C1 segment of cervical spinal cord (tissue), 14 donors: ENCODE measurements at places on chromosomes 4 and X.
A peak's percentile ranks its signal among the peaks of the same experiment; 100 is the strongest.

GRCh38 chr4:114598191-114599121, at the start of gene UGT8:
Gene UGT8, plus strand, starts transcription at chr4:114598807. Its CDS starts 24,074 bp downstream, at chr4:114622881.
- DNase-seq = peak; percentile 73

DNA sequence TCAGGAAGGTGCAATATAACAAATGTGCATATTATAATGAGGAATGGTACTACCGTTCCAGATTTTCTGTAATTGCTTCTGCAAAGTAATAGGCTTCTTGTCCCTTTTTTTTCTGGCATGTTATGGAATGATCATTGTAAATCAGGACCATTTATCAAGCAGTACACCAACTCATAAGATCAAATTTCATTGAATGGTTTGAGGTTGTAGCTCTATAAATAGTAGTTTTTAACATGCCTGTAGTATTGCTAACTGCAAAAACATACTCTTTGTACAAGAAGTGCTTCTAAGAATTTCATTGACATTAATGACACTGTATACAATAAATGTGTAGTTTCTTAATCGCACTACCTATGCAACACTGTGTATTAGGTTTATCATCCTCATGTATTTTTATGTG, 12.6 kb downstream of the IBSP start:
- DNase-seq = no peak

DNA sequence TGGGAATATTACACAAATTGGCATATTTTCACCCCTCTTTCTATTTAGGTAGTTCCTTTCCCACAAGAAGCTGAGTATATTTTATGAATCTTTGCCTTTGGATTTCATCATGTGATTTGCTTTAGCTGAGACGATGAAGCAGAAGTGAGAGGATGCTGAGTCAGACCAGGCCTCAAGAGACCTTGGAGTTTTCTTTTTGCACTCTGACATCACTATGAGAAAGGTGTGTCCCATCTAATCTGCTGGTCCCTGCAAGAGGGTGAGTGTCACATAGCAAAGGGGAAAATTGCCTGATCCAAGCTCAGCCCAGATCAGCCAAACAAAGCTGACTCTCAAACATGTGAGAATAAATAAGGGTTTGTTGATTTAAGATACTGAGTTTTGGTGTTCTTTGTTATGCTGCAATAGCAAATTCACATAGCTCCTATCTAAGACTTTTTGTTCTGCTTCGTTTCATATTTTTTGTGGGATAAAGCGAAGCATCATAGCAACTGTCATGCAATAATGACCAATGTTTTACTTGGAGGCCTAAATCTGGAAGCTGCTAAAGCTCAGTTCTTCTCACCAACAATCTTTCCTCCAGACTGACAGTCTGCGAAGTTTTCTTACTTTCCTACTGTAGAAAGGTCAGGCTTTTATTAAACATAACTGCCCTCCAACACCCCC, 176.9 kb downstream of the PDHA2 start:
- DNase-seq = no peak

- no peak for DNase-seq
Measured at GRCh38 chr4:67288964-67289363, 256.3 kb downstream of the CENPC start.

GRCh38 chr4:146255463-146255862, 41.1 kb downstream of the REELD1 start:
- no peak for DNase-seq

DNA sequence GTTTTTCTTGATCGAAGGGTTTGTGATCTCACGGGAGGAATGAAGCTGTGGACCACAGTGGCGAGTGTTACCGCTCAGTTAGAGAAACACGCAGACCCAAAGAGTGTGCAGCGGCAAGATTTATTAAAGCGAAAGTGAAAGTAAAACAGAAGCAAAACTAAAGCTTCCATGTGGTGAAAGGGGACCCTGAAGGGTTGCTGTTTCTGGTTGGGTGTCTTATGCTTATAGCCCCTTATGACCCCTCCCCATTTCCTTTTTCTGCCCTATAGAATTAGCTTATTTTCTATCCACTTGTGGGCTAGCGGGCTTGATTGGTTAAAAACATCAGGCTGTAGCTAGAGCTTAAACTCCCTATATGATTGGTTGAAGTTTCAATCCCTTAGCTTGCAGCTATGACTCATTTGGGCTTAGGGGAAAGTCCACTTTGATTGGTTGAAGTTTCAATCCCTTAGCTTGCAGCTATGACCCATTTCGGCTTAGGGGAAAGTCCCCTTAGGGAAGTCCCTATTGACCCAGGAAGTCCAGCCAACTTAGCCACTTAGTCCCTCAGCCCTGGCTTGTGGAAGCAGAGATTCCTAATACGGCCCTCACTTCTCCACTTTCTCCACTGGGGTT, 171.2 kb upstream of the NWD2 start:
- DNase-seq = no peak

GRCh38 chr4:74415602-74416300, 29.2 kb upstream of the AREG start:
- DNase-seq = no peak

DNA sequence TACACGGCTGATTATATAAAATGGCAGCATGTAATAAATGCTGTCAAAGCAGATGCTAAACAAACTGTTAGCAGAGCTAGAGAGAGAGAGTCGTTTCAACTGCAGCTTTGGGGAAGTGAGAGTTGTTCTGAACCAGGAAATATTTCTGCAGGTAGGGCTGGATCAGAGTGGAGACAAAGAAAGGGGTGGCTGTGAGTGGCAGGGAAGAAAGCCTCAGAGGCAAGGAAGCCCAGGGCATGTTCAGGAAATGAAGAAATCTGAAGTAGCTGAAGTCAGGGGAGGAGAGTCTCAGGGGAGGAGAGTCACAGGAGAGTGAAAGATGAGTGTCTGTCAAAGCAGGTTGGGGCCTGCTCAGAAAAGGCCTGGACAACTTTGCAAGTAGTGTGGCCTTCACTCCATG, 48.4 kb upstream of the RPS6KA3 start:
- no peak for DNase-seq

- no peak for DNase-seq
Measured at GRCh38 chr4:14345356-14345775, 656.9 kb upstream of the CPEB2 start.

GRCh38 chr4:188466001-188466400, 326.8 kb downstream of the TRIML1 start:
- DNase-seq = no peak

DNA sequence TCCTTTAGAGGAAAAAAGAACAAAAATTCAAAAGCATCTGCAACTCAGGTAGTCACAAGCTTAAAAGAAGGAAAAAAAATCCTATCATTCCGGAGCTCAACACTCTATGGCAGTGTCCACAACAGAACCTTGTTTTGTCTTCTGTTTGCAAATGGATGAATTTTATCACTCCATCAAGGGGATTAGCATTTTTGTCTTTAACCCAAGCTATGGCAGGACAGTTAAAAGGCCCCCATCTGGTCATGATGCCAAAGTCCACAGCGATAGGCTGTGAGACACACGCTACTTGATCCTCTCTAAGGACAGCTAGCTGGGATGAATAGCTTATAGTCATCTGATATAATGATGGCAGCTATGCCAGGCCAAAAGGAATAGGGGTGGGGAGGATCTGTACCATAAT, 16.6 kb downstream of the AMER1 start:
- no peak for DNase-seq
